ENCODE measurements at places on chromosomes 7 and 10.

DNA sequence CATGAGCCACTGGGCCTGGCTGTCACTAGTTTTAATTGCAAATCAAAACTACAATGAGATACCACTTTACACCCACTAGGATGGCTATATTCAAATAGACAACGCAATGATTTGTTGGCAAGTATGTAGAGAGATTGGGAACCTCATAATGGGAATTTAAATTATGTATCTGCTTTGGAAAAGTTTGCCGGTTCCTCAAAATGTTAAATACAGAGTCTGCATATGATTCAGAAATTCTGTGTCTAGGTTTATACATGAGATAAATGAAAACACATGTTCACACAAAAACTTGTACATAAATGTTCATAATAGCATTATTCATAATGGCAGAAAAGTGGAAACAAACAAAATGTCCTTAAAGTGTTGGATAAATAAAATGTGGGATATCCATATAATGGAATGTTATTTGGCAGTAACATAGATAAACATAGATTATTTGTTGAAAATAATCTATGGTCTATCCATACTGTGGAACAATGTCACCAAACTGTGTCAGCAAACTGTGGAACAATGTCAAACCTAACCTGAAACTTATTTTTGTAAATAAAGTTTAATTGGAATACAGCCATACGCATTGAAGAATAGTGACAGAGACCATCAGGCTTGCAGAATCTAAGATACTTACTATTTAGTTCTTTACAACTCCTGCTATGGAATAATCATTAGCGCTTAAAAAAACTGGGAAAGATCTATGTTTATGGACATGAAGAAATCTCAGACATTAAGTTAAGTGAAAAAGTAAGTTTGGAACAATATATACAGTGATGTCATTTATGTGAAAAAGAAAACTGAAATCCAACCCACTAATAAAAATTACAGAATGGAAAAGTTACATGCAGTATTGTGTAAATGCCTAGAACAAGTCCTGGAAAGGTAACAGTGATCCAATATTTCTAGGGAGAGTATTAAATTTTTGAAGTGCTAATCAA, 70.9 kb downstream of the CCDC7 start:
- DNase-seq = no peak

GRCh38 chr10:110017052-110017451, 9.3 kb downstream of the ADD3 start:
- no peak for DNase-seq

- no peak for DNase-seq
These were observed 34.9 kb downstream of the TASOR2 start for GRCh38 chr10:5719546-5719945.

- no peak for DNase-seq
These were observed 13.0 kb upstream of the ADAMTS14 start for GRCh38 chr10:70659306-70659705.

GRCh38 chr10:110009736-110010475, 2.1 kb downstream of the ADD3 start:
- DNase-seq = peak; percentile 57

- no peak for DNase-seq
These were observed 21.3 kb upstream of the ELN start for GRCh38 chr7:74006451-74007241.

- DNase-seq = no peak
These were observed 27.7 kb upstream of the DNAAF5 start for GRCh38 chr7:698515-699475.

GRCh38 chr7:135914346-135914745, 62.8 kb downstream of the MTPN start:
- no peak for DNase-seq

DNA sequence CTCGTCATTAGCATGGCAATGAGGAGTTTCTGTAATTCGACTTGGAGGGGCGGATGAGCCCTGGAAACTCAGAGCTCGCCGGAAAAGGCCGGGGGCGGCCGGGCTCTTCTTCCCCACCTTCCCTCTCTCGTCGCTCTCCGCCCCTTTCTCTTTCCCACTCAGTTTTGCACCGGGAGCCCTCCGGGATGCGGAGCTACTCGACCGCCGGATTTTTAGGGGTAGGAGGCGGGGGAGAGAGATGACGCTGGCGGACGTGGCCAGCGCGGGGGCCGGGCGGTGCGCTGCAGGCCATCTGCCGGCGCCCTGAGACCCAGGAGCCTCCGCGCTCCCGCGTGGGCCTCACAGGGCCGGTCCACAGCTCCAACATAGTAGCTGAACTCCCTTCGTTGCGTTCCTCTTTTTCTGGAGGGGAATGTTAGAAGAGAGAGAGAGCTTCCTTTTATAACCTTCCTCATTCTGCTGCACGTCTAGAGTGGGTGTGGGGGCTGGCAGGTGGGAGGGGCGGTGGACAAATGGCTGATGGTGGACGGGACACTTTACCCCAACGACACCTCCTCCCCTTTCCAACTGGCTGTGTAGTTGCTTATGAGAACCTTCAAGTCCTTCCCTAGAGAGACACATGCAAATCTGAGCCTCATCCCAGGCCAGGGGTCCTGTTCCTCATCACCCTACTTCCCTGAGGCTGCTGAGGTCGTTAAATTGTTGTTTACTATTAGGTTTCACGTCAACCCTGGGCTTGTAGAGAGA, 1.1 kb upstream of the HOXA1 start:
- DNase-seq = no peak

DNA sequence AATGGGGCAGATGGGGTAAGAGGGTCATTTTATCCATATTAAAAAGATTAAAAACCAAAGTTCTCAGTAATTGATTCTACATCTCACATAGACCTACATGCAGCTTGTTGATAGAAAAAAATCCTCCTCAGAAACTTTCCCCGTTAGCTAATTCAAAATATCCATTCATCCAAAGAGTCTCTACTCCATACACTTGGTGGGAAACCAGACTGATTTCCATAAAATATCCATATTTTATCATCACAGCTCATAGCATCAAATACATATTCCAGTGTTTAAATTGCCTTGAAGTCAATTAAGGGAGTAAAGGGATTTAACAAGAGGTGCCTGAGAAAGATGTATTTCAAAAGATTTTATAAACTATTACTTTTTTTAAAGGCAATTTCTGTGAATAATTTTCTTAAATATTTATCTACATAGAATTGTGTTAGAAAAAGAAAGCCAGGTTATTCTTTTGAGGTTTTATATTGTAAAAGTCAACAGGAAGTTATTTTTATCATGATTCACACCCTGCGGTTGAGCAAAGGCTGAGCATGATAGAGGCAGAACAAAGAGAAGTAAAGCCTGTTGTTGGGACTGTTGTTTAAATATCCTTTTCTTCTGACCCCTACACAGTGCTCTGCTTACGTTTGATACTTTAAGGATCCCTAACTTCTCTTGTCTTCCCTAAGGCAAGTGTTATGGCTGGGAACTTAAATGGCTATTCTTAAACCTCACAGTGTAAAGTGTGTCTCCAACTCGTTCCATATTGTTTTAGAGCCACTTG, 266.7 kb downstream of the PRKG1 start:
- DNase-seq = no peak

DNA sequence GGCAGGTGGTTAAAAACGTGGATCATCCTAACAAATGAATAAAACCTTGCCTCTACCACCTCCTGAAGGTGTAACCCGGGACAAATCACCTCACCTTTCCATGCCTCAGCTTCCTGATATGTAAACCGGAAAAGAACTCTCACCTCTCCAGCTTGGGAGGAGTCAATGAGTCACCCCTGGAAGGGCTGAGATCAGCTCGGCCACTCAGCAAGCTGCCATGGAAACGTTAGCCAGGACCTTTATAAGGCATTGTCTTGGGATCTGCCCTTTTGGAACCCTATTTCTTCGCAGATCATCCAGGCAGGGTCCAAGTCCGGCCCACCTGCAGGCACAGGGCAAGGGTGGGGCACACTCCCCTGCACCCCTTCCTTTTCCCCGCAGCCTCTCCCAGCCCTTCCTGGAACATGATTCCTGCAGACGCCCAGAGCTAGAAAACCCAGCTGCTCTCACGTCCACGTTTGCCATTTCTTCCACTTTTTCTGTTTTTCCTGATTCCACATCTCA, 81.6 kb upstream of the PFKP start:
- no peak for DNase-seq
